ENCODE measurements at places on chromosomes 1 and 21.

DNA sequence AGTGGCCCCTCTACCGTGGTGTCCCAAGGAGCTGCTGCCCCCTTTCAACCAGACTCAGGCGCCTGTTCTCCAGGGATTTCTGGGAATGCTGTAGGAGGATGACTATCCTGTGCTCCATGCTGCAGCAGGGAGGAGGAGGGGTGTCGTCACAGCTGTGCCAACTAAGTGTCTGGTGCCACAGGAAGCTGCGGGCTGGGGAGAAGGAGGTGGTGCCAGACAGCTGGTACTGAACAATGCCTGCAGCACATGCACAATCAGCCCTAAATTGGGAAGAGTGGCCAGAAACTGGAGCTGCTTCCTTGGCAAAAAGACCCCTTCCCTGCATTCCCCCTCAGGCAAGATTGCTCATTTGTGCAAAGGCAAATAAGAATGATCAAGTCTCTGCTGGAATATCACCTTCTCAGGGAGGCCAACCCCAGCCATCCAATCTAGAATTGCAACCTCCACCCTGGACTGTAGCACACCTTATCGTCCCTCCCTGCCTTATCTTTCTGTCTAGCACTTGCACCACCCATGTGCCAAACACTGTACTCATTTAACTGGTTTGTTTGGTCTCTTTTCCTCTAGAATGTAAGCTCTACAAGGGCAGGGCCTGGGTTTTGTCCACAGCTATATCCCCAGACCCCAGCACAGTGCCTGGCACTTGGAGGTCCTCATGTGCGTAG lies 33.3 kb downstream of the LAMB3 start:
- H3K27me3 ChIP-seq, result no peaks in the 10 kb centered on the region
- DNase-seq, result no peak
- no peak overlapping the region for H3K27ac ChIP-seq

DNA sequence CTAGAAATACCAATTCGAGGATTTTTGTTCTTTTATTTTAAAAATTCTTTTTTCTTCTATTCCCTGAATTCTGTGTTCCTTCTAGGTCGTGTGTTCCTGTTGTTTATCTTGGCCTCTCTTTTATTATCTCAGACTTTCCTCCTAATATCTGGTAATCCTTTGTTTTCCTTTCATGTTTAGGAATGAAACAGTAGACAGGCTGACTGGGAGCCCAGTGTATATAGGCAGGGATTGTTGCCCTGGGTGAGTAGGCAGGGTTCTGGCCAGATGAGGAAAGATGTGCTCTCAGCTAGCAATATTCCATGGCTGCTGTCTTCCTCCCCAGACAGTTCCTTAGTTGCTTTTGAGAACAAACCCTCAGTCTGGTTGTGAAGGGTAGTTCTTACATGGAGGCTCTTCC lies 161.8 kb upstream of the PDE4B start:
- no peak overlapping the region for H3K27ac ChIP-seq
- no peaks in the 10 kb centered on the region for H3K36me3 ChIP-seq
- H3K4me1 ChIP-seq, result no peaks in the 10 kb centered on the region
- DNase-seq, result no peak
- H3K4me3 ChIP-seq, result no peak overlapping the region

DNA sequence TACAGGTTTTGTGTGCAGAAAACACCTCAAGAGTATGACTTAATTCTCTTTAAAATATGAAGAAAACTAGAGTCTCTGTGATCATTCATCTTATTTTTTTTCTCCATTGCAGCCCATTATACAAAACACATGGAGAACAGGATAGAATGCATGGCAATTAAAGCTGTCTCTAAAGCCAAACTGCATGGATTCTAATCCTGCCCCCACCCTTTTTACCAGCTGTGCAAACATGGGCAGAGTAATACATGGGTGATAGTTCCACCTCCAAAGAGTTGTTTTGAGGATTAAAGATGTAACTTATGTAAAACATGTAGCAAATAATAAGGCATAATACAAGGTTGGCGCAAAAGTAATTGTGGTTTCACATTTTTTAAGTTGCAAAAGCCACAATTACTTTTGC lies 114.4 kb downstream of the CLEC20A start:
- no peak for DNase-seq
- H3K27ac ChIP-seq, result no peak overlapping the region
- no peaks in the 10 kb centered on the region for H3K36me3 ChIP-seq
- no peak overlapping the region for H3K4me3 ChIP-seq
- no peaks in the 10 kb centered on the region for H3K4me1 ChIP-seq

- no peak overlapping the region for H3K27ac ChIP-seq
- H3K4me3 ChIP-seq, result no peak overlapping the region
- no peak for DNase-seq
- peaks cover 1% of the 10 kb centered on the region for H3K27me3 ChIP-seq
- no peaks in the 10 kb centered on the region for H3K4me1 ChIP-seq
Observed at GRCh38 chr1:203581841-203582240, 44.8 kb upstream of the ATP2B4 start.

GRCh38 chr1:116667575-116668105 lies at the start of gene IGSF3:
IGSF3 (minus strand) TSS chr1:116667733; CDS start chr1:116666326, 1,407 bp downstream.
- peaks cover 19% of the 10 kb centered on the region for H3K4me1 ChIP-seq
- peaks cover 70% of the 10 kb centered on the region for H3K27me3 ChIP-seq
- peak within 1 kb of the TSS; percentile 72 for H3K4me3 ChIP-seq
- H3K27ac ChIP-seq, result no peak within 1 kb of the TSS
- peak; percentile 61 for DNase-seq

- no peaks in the 10 kb centered on the region for H3K4me1 ChIP-seq
- no peak overlapping the region for H3K4me3 ChIP-seq
- H3K36me3 ChIP-seq, result peaks cover 2% of the 10 kb centered on the region
- no peaks in the 10 kb centered on the region for H3K27me3 ChIP-seq
- H3K27ac ChIP-seq, result no peak overlapping the region
Observed at GRCh38 chr21:17585875-17586450, 26.7 kb downstream of the BTG3 start.

GRCh38 chr1:52752484-52752826 lies 26.2 kb downstream of the ZYG11B start:
- H3K27ac ChIP-seq, result no peak overlapping the region
- H3K4me3 ChIP-seq, result no peak overlapping the region
- H3K36me3 ChIP-seq, result peaks cover under 1% of the 10 kb centered on the region
- peaks cover 3% of the 10 kb centered on the region for H3K4me1 ChIP-seq
- H3K27me3 ChIP-seq, result no peaks in the 10 kb centered on the region
- DNase-seq, result no peak

GRCh38 chr1:39850606-39851216 lies 32.6 kb downstream of the TRIT1 start:
- no peak for DNase-seq
- no peak overlapping the region for H3K27ac ChIP-seq
- H3K36me3 ChIP-seq, result peaks cover 48% of the 10 kb centered on the region
- H3K27me3 ChIP-seq, result no peaks in the 10 kb centered on the region
